Stimulated activated CD4-positive, alpha-beta T cell treated with anti-CD3 and anti-CD28 coated beads, Interleukin-15, amount 100 ng/mL, for 24 hours (primary cell): ENCODE measurements at places on chromosomes 2 and 18.
A peak's percentile ranks its signal among the peaks of the same experiment; 100 is the strongest.

- peak; percentile 24 for DNase-seq
These were observed 640 bp downstream of the SLC39A6 start for GRCh38 chr18:36128530-36128870.

DNA sequence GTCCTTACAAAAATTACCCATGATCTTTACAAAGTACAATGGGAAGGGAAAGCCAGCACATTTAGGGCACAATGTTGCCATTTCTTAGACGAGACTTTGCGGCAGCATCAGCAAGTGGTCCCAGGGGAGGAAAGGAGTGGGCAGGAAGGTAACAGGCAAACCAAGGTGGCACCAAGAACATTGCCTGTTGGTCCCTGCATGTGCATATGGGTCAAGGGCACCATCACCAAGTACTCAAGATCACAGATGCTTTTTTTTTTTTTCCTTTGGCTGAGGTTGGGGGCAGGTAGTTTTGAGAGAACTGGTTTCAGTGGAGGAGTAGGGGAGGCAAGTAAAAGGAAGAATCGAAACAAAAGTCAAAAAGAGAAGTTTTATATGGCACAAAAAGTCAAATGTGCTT is 752 bp upstream of the CYTIP start:
- DNase-seq = peak; percentile 56

DNA sequence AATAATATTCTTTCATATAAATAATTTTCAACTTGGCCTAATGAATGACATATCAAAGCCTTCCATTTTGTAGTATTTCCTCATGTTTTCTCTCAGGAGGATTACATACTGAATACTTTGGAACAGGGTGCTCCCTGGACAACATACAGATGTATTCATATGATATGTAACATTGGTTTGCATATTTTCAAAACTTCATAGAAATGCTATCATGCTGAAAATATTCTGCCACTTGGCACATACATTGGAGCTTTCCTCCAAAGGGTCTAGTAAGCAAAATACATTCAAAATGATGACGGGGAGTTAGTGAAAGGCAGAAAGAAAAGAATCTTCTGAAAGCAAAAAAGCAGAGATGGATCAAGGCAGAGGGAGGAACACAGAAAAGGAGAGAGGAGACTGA is 38.1 kb upstream of the RTN4 start:
- no peak for DNase-seq

DNA sequence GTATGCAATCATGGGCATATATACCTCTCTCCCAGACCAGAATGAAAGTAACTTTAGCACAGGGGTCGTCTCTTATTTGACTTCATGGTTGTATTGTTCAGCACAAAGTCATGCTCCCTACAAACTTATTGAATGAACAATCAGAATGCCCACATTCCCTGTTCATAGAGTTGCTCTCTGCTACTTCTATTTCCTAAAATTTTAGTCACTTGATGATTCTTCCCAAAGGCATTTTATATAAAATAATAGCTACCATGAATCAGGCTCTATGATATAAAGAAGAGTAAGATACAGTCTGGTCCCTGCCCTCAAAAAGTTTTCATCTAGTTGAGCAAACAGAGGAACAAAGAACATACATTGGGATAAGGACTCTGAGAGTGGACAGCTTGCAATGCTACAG is 162.2 kb downstream of the SLC39A10 start:
- DNase-seq = no peak

DNA sequence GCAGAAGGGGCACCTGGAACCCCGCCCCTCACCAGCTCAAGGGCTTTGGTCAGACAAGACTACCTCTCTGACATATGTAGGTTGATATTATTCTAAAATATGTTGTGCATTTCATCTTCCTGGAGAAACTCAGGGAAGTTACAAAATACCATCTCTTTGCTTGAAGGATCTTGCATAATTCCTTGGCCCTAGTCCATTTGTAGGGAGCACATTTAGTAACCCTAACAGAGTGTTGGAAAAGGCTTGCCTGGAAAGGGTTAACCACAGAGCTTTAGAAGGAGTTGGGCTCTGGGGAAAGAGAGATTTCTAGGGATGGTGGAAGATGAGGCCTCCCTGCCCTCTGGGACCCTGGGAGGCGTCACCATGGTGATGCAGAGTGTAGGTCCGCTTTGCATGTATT is 143.0 kb upstream of the SLC1A4 start:
- no peak for DNase-seq

GRCh38 chr2:176455816-176456291 is 186.6 kb downstream of the MTX2 start:
- no peak for DNase-seq
